LoVo (cell line): ENCODE measurements at places on chromosomes 7 and 10.

- DNase-seq: no peak
Observed at GRCh38 chr10:133272301-133272963, 4.2 kb downstream of the ADAM8 start.

DNA sequence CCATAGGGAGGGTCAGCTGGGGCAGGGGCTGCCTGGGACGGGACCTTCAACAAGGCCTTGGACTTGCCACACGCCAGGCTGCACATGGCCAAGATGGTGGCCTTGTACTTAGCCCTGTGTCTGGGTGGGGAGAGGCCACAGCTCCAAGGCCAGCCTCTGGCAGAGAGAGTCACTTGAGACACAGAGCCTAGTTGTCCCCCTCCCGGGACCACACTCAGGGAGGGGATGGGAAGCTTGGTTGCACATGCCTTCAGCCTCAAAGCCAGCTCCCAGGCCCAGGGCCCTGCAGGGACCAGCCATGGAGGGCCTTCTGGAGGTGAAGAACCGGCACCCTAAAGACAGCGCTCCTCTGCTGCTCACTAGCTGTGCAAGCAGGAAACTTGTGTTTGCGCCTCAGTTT, 16.7 kb downstream of the MMRN2 start:
- no peak for DNase-seq

DNA sequence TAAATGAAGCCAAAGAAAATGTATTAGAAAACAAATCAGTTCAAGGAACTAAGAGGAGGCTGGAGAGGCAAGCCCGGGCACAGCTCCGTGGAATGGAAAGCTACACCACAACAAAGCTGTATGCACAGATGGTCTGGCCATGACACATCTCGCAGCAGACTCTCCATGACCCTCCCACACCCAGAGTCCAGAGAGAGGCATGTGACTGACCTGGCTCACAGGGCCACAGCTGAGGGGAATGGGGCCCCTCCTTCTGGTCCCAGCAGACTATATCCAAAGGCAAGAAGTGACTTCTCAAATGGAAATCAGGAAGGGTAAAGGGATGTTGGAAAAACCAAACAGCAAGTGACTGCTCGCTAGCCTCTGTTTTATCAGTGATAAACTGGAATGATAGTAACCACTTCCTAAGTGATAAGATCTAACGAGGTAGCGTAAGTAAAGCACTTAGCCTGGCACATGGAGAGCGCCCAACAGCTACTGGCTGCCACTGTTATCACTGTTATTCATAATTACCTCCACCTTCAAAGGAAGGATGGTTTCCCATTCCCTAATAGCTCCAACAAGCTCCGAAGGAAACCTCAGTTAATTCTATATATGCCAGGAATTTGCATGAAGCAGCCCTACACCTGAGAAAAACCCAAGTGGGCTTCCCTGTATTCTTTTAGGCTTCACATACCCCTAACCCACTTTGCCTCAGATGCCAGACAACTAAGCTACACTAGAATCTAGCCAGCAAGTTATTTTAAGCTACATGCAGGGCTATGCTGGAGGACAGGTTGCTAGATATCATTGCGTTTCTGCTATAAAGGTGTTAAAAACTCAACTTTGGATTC, 8.4 kb downstream of the OSBPL3 start:
- peak; percentile 91 for DNase-seq

GRCh38 chr10:90738885-90739284, 119.0 kb downstream of the HTR7 start:
- DNase-seq: no peak

DNA sequence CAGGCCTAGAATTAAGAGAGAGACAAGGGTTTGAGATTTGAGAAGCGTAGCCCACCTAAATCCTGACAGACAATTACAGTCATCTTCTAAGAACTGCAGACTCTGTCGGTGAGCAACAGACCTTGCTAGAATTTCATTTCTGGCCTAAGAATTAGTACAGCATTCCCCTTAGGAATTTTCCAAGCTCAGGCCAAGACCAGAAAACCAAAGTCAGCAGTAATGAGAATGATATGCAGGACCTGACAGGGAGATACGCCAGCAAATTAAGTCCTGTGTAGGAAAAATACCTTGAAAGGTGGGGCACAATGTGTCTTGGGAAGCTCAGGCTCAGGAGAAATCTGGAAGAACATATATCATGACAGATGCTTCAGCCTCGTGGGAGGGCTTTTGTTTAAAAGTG, 52.7 kb upstream of the HERPUD2 start:
- no peak for DNase-seq

DNA sequence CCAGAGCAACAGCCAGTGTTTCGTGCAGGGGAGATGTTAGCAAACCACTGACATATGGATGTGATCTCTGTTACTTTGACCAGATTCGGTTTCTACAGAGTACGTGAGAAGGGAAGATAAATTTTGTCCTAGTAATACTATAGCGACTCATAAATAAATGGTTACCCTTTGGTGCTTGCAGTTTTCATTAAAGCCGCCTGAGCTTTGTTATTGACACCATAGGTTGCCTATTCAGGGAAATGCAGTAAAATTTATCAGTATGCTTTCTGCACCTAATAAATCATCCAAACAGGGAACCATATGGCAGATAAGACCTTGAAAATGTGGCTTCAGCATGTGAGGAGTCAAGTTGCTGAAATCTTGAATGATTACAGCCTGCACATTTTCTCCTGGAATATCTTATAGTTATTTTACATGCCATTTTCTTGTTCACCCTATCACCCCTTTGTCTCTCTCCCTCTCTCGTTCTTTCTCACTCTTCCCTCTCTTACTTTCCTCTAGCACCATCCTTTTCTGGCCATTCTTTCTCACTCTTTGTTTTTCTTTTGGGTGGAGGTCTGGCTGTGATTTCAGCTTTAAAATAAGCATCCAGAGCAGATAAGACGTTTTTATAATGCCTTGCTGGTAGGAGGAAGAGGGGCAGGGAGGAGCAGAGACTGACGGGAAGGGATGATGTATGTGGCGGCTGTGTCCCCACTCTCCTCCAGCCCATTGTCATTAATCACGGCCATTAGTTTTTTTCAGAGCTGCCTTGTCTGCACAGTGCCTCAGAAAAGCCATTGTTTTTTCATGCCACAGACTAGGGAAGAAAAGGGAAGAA, 182.5 kb downstream of the LRMDA start:
- DNase-seq: no peak

DNA sequence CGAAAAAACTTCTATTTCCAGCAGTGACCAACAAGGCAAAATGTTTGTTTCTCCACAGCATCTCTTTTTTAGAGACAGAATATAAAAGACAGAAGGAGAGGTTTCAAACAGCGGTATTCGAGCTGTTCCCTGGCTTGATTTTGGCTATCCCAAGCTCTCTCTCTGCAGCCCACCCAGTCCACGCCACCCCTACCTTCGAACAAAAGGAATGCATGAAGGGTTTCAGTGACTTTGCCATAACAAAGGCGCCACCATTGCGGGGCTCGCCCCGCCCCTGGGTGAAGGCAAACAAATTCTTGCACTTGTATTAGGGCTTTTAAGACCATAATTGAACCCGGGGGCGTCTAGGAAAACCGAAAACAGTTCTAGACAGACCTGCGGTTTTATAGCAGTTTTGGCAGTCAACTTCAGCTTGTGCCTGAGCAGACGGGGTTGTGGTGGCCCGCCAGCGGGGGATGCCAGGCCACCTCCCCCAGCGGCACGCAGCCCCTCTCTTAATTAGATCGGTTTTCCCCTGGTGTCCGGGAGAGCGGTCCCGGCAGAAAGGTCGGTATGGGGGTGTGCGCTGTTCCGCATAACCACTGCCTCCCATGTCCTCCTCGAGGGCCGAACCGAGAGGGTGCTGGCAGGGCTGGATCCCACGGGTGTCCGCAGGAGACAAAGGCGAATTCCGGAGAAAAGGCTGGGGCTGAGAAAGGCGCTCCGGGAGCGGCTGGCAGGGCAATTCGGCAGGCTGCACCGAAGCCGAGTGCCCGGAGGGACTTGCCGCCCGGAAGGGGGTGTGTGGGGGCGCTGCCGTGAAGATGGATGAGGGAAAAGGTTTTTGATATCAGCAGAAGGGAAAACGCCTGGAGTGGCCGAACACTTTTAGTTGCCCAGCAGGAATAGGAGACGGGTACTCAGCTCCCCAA, 2.7 kb upstream of the HOXA11 start:
- no peak for DNase-seq

DNA sequence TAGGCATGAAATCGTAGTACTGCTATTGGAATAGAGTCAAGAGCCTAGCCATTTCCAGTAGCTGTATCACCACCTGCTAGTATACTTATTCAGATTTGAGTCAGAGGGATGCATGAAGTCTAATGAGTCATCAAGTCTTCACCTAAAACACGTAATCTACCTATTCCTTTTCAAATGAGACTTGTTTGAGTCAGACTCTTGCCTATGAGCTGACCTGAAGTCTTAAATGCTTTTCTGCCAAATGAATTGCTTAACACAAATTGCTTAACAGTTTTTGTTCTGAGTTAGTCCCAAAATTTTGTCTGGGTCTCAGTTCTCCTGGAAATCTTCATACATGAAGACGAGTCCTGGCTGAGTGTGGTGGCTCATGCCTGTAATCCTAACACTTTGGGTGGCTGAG, 165.2 kb downstream of the GNAT3 start:
- DNase-seq: peak; percentile 37

- no peak for DNase-seq
Observed at GRCh38 chr10:89173075-89173474, 34.0 kb downstream of the CH25H start.

DNA sequence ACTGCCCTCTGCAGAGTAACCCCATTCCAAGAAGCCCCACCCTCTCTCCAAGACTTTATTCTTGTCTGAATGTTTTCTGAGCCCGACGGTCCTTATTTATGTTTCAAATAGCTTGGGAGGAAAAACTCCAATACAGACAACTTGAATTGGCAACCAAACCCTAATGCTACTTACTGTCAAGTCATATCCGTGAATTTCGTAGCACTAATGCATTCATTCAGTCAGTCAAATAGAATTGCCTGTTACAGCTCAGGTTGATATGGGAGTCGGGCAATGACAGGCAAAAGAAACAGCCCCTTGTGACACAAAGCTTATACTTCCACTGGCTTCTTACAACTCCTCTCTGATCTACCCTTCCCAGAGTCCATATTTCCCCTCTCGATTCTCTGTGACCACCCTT, 58.5 kb upstream of the LRGUK start:
- no peak for DNase-seq

DNA sequence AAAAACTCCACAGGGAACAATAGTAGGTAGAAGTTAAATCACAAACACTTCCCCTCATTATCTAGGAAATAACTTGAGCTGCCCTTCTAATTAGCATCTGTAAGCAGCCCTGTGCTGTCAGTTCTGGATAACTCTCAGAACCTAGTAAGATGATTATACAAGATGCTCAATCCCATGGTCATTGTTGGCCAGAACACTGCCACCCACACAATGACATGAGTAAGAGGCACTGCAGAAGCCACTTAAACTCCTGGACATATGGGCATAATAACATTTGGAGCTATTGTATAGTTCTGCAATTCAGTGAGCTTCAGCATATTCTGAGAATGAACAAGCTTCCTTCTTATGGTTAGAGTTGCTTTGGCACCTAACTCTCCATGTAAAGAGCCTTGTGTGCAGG, 153.8 kb downstream of the PLPP4 start:
- DNase-seq: no peak

- DNase-seq: no peak
Observed at GRCh38 chr10:64476506-64476905, 955.3 kb downstream of the REEP3 start.

DNA sequence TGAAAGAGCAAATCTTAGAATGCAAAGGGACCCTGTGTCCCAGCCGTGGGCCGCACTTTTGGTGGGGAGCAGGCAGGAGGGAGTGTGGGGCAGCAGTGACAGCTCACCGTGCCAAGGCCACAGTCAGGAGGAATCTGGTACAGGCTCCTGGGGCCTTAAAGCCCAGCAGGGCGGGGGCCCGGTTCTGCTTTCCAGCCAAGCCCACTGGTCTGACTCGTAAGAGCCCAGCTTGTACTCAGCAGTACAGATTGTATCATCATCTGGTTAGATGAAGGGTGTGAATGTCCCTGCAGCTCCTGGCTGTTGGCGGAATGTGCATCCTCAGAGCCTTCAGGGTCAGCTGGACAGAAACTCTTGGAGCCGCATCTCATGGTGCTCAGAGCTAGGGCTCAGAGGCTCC, 30.5 kb upstream of the TRIM8 start:
- no peak for DNase-seq

GRCh38 chr7:110309941-110310340, 781.0 kb upstream of the LRRN3 start:
- DNase-seq: no peak

- no peak for DNase-seq
Observed at GRCh38 chr7:94286111-94286510, 108.6 kb upstream of the COL1A2 start.

DNA sequence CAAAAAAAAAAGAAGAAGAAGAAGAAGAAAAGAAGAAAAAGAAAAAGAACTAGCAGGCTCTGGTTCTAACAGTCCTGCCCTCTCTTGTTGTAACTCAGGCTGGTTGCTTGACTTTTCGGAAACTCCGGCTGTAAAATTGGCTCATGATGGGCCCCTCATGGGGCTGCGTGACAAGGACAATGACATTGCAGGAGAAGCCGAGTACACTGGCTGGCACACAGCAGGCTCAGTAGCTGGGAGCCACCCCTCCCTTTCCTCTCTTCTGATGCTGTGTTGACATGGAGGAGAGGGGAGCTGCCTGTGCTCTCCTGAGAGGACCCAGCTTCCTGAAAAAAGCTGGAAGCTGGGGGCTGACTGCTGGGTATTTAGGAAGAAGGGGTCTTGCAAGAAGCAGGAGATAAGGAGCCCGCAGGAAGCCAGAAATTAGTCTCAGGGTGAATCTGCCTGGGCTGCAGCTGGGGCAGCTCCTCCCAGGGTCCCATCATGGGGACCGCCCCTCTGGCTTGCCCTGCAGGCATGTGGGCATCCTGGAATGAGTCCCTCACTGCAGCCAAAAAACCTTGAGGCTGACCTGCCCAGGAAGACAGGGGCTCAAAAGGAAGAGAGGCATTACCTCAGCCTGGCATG, 14.6 kb upstream of the GPR26 start:
- DNase-seq: no peak

GRCh38 chr7:143258831-143259230, 4.4 kb upstream of the GSTK1 start:
- no peak for DNase-seq

DNA sequence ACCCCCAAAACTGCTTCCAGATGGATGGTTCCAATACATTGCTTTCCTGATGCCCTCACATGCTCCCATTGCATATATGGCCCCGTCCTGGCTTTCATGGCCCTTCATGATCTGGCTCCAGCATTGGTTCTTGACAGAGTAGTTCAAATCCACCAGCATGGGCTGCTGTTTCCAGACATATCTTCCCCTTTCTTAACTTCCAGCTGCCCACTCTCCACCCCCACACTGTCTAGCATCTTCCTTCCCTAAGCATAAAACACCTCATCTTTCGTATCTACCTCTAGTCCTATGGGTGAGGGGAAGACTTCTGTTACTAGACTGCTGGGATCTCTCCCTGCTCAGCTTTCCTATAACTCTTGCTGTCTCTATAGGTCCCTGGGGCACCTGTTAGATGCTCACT, 13.2 kb upstream of the GOLGA7B start:
- DNase-seq: no peak

GRCh38 chr10:80619036-80619435, 81.3 kb downstream of the SH2D4B start:
- DNase-seq: no peak

DNA sequence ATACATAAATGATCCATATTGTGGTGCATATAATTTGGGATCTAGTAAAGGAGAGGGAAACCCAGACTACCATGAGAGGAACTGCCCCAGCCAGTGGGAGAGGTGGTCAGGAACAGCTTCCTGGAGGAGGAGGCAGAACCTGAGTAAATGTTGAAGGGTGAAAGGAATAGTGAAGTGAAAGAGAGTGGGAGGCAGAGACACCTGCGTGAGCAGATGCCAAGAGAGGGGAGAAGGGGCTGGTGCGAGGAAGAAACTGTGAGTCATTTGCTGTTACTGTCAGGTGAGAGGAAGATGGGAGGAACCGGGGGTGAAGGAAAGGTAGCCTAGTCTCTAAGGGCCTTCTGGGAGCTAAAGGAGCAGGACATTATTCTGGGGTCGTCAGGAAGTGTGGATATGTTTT, 294.8 kb downstream of the GRID1 start:
- no peak for DNase-seq
